Nephron progenitor cell (in vitro differentiated cells): ENCODE measurements at places on chromosomes 6 and 20.

- DNase-seq: peak; percentile 36
Measured at GRCh38 chr6:40640599-40641227, 53.5 kb upstream of the LRFN2 start.

GRCh38 chr20:44135417-44136204 is 51.4 kb downstream of the JPH2 start:
- DNase-seq: no peak

GRCh38 chr6:130713144-130713543 is 114.1 kb upstream of the SMLR1 start:
- DNase-seq: peak; percentile 68

DNA sequence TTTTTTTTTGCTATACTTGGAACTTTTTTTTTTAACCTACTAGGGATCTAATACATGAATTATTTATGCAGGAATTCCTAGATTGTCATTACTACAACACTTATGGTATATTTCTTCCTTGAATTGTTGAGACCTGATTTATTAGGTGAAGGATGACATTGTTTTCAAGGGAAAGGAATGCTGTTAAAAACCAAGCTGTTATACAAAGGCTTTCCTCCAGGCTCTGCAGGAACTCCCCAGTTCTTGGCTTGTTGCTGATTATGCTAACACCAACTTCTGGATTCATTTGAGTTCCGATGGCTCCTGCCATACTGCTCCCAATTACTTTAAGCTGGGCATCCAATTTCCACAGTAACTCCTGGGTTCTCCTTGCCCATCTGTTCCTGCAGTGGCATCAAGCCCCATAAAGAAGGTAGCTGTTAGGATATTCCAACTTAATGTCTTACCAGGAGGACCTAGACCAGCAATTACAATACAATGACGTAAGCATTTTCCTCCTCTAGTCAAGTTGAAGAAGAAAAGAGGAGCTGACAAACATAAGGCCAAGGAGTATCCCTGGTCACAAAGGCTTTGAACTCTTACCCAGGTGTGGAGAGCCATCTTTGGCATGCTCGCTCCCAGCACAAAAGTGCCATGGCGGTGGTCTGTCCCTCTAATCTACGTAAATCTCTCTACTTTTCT is 215.9 kb upstream of the AGPAT4 start:
- no peak for DNase-seq

- DNase-seq: no peak
Measured at GRCh38 chr6:143699430-143699825, 21.7 kb downstream of the PHACTR2 start.

DNA sequence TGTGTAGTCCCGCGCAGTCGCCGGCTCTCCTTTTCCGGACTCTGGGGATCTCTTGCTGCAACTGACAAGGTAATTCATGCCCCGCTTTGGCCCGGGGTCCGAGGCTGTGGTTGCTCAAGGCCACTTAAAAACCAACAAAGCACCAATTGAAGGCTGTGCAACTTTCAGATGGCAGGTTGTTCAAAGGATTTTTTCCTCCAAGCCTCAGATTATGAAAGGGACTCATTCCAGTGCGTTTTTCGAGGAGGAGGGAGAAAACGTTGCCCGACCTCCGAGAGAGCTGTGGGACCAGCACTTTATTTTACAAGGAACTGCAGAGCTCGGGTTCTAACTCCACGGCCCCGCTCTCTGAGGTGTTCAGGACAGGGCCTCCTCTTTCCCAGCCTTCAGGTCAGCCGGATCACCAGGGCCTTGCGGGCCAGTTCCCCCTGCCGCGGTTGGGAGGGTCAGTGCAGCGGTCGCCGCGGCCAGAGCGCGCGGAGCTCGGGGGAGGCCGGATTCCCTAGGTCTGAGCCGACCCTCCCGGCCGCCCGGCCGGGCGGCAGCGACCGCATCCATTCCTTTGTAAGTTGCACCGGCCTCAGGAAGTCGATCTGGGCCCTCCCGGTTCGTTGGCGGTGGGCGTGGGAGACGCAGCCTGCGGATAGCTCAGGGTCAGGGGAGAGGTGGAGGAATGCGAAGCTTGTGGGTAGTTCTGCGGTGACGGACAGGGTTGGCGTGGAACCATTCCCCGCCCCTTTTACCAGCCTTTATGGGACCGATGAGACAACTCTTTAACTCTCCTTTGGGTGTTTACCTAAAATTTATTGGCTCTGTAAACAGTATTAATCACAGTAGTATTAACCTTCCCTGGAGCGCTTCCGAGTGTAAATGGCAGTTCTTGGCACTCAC is 1.6 kb downstream of the UTRN start:
- DNase-seq: peak; percentile 84

- DNase-seq: peak; percentile 10
Measured at GRCh38 chr6:6131492-6132109, 124.9 kb upstream of the NRN1 start.

DNA sequence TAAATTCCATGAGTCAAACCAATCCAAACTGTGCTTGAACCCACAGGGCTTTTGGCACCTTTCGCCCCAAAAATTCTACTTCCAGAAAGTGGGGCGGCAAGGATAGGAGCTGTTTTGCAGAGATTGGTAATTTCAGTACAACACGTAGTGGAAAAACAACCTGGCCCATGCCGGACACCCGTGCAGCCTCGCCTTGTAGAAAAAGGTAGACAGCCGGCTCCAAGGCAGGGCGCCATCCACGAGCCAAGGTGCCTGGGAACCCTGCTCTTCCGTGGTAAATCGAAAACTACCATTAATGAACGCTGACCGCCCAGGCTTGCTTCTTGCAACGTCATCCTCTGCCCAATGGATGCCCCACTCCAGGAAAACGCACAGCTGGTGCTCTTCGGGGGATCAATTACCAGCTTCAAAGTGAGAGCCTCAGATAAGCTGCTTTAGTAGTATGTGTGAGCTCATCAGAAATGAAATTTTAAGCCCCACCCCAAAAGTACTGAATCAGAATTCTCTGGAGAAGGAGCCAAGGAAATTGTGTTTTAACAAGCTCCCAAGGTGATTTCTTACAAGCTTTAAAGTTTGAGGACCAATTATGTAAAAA is 1.8 kb downstream of the OOEP start:
- no peak for DNase-seq

- DNase-seq: no peak
Measured at GRCh38 chr20:46350986-46351267, 42.6 kb upstream of the CDH22 start.

DNA sequence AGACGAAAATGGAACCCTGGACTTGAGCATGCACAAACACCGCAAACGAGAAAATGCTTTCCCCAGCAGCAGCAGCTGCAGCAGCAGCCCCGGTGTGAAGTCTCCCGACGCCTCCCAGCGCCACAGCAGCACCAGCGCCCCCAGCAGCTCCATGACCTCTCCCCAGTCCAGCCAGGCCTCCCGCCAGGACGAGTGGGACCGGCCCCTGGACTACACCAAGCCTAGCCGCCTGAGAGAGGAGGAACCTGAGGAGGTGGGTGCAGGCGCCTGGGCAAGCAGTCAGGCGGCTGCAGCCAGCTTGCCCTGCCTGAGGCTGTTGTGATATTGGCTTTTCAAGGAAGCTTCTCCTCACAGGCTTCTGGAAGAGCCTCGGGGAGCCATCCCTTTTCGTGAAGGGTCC is 35.8 kb upstream of the PCMTD2 start:
- no peak for DNase-seq

- DNase-seq: no peak
Measured at GRCh38 chr6:4940416-4940815, 63.4 kb downstream of the RPP40 start.

GRCh38 chr20:11378252-11378651 is 539.4 kb upstream of the BTBD3 start:
- DNase-seq: no peak

- DNase-seq: no peak
Measured at GRCh38 chr6:81003156-81003555, 749.3 kb downstream of the TENT5A start.

DNA sequence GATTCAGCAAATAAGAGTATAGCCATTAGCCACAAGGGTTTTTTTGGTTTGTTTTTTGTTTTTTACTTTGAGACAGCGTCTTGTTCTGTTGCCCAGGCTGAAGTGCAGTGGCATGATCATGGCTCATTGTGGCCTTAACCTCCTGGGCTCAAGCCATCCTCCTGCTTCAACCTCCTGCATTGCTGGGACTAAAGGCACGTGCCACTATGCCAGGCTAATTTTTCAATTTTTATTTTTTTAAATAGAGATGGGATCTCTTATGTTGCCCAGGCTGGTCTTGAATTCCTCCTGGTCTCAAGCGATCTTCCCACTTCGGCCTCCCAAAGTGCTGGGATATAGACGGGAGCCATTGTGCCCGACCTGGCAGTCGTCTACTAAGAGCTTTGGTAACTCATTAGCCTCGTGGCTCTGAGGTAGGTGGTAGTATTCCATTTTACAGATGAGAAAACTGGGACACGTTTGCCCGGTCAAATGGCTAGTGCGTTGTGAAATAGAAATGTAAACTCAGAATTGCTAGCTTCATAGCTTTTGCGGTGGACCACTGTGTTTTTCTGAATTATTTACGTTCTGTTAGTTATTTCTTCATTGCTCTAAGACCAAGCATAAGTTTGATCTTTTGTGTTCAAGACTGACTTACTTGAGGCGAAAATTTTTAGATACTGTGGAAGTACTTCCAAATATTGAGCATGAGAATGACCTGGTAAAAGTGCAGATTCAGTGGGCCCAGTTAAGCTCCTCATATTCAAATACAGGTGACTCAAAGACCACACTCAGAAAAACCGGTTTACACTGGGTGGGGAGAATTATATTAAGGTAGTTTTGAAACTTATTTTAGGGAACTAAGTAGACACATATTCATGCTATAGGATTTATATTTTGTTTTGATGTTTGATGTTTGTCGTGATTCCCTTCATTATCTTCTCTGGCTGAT is 2.1 kb downstream of the PANK2 start:
- no peak for DNase-seq

DNA sequence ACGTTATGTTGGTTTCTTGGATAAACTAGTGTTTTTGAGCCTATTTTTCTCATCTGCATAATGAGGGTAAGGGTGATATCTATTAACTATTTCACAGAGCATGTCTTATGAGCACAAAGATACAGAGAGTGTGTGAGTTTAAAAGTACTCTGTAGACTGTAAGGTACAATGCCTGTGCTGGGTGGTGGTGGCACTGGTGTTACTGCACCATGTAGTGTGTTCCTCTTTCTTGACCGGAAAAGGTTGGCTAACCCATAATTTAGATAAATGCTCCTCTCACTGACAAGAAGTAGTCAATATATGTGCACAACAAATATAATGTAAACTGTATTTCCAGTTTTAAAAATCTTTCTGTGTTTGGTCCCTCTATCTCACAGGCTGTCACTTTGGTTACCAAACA is 116.2 kb upstream of the MMS22L start:
- DNase-seq: no peak

DNA sequence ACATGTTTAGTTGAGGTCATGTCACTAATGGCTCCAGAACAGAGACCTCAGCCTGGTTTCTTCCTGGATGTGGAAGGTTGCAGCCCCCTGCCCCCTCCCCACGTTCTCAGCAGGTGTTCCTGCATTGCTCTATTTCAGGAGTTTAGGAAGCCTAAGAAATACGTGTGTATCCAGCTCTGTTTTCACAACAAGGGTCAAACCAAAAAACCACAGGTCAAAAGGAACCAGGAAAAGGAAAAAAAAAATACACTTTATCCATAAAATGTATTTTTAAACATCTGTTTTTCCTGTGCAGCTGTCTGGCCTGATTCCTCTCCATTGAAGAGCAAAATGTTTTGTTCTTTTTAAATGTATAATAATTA is 107.9 kb upstream of the PLEKHG1 start:
- DNase-seq: no peak
